ENCODE measurements at places on chromosomes 1 and 21.
A peak's percentile ranks its signal among the peaks of the same experiment; 100 is the strongest.

DNA sequence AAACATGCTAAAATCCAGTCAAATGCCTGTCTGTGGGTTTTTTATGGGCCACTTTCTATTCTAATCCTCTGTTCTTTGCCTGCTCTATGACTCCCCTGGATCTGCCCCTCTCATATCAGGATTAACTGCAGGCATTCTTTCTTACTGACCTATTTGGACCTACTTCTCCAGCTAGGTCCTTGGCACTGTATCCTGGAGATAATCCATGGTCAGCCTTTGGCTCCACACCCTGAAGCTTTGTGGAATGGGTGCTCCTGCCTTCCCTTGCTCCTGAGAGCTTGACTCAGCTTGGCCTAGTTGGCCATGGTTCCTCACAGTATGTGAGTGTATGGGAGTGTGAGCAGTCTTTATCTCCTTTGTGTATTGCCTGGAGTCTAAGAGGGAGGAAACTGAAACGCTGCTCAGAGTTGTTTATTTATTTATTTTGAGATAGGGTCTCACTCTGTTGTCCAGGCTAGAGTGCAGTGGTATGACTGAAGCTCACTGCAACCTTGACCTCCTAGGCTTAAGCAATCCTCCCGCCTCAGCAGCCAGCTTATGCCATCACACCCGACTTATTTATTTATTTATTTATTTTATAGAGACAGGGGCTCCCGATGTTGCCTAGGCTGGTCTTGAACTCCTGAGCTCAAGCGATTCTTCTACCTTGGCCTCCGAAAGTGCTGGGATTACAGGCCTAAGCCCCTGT lies 28.7 kb upstream of the CDC14A start:
- DNase-seq, result no peak

- DNase-seq, result no peak
Measured at GRCh38 chr1:20061866-20062265, 8.1 kb upstream of the PLA2G5 start.

GRCh38 chr1:20325407-20325843 lies 34.8 kb downstream of the VWA5B1 start:
- no peak for DNase-seq

DNA sequence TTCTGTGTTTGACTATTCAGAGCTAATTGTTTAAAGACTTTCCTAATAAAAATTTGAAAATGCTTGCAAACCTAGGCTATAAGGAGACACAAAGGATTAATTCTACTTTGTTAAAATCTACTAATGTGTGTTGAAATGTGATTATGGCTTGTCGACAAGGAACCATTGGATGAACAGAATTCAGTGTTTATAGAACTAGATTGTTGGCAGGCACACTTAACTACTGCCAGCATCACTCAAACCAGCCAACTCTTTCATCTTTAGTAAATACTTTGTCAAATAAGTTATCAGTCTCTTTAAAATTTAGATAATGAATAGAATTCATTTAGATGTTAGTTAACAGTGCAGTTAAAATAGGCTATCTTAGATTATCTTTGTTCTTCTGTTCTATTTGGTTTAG lies 27.6 kb downstream of the HS2ST1 start:
- no peak for DNase-seq

- DNase-seq, result peak; percentile 64
Measured at GRCh38 chr1:15525050-15526020, 1.3 kb upstream of the DNAJC16 start.

DNA sequence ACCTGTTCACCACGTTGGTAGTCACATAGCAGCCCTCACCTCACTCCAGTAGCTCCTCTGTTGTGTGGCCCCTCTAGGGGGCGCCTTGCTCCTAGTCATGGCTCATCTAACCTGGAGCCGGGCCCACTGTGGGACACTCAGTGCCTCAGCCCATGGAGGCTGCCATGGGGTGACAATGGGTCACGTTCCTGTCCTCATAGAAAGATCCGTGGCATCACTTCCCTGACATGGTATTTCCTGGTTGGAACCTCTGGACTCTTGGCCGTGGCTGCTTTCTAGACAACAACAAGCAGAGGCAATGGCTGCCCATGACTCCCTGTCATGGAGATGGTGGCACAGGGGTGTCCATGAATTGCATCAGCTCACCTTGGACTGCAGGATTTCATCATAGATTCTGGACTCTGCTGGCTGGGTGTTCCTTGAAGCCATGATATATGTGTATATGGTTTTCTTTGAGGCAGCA lies 27.5 kb upstream of the SLAMF6 start:
- DNase-seq, result no peak

DNA sequence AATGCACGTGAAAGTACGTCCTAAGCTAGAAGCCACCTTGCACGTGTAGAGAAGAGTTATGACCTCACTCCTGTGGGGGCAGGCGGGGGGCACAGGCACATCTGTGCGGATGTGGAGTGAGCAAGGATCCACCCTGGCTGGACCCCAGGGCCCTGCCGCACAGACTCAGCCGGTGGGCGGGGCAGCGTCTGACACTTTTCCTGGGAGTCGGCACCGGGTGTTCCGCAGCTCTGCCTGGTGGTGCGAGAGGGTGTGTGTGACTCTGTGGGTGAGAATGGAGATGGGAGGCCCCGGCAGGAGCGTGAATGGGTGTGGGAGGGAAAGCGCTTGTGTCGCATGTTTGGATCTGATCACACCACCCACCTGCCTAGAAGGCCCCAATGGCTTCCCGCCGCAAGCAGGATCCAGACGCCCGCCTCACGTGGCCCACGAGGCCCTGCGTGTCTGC lies 29.5 kb downstream of the RAP1GAP start:
- no peak for DNase-seq

DNA sequence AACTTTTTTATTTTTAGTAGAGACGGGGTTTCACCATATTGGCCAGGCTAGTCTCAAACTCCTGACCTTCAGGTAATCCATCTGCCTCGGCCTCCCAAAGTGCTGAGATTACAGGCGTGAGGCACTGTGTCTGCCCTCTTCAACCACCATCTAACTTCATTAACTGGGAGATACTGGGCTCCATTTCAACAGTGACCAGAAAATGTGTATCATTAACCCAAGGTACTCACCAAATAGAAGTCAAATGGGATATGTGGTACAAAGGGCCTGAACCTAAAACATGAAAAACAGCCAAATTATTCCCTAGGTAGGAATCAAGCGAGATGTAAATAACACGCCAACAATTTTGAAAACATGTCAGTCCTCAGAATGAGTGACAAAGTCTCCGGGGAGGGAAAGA lies 1.2 kb downstream of the ILF2 start:
- DNase-seq, result no peak

DNA sequence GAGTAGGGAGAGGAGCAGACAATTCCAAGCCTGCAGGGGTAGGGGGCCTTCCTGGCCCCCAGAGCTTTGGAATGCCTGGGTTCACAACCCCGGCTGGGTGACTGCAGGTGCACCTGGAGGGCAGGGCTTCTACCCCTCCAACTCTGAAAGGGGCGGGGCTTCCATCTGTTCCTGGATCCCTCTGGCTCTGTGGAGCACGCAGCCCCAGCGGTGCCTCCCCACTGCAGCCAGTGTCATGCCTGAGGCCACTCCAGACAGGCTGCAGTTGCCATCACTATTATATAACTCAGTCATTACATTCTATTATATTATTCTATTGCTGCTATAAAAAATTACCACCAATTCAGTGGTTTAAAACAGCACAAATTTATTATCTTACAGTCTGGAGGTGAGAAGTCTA lies 12.5 kb upstream of the FNBP1L start:
- DNase-seq, result no peak

GRCh38 chr1:3903141-3904005 lies 3.3 kb upstream of the C1orf174 start:
- DNase-seq, result no peak

DNA sequence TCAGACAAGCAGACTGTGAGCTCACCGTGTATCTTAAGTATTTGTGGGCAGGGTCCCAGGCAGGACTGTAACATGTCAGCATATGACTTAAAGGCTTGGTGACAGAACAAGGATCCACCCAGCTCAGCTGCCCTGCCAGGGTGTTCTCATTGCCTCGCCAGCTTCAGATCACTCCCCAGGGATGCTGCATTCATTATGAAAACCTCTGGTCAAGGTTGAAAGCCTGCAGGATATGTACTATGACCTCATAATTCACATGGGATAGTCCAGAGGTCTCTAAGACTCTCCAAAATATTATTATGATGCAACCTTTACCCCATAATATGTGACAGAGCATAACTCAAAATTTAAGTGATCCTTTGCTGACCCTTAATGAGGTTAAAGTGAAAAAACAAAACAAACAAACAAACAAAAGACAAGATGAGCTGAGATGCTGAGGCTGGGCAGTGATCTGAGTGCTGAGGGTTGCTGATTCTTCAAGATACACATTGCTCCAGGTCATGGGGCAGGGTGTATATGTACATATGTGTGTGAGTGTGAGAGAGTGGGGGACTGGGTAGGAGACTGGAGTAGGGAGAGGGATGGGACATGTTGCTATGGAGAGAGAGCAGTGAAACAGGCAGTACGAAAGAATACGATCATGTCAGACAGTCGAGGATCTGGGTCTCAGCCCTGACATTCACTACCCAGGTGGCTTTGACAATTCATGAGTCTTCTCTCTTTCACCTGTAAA lies 98.8 kb upstream of the DUSP10 start:
- no peak for DNase-seq

GRCh38 chr1:55064861-55065263 lies 25.5 kb downstream of the PCSK9 start:
- no peak for DNase-seq

GRCh38 chr1:4488018-4488417 lies 166.4 kb upstream of the AJAP1 start:
- no peak for DNase-seq

- peak; percentile 39 for DNase-seq
Measured at GRCh38 chr1:93845538-93846205, 33.3 kb downstream of the DNTTIP2 start.

DNA sequence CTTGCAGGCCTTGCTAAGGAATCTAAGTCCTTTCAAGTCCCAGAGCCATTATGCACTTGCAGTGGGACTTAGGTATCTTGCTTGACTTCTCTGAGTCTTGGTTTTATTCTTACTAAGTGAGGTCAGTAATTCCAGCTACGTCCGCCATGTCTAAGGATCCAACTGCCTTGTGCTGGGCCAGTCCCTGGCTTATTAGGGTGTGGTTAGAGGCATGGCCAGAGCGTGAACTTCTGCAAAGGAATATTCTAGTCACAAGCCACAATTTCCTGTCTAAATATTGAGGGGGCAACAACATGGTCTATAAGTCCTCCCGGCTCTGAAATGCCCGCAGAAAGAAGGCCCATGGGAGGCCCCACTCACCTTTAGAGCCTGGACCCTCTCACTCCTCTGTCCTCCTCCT lies 82.9 kb downstream of the TMEM53 start:
- DNase-seq, result no peak

DNA sequence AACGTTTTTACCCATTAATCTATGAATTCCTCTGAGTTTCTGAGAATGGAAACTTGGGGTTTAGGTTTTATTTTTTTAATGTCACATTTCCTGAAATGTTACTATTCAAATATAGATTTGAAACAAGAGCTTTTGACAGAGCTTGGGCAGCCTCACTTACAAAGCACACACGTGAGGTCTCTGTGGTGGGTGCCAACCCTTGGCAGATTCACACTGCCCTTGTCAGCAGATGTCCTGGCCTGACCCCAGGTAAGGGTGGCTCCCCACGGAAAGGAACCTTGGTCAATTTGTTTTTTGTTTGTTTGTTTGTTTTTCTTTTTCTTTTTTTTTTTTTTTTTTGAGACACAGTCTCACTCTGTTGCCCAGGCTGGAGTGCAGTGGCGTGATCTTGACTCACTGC lies 53.5 kb downstream of the FAAP20 start:
- DNase-seq, result no peak

DNA sequence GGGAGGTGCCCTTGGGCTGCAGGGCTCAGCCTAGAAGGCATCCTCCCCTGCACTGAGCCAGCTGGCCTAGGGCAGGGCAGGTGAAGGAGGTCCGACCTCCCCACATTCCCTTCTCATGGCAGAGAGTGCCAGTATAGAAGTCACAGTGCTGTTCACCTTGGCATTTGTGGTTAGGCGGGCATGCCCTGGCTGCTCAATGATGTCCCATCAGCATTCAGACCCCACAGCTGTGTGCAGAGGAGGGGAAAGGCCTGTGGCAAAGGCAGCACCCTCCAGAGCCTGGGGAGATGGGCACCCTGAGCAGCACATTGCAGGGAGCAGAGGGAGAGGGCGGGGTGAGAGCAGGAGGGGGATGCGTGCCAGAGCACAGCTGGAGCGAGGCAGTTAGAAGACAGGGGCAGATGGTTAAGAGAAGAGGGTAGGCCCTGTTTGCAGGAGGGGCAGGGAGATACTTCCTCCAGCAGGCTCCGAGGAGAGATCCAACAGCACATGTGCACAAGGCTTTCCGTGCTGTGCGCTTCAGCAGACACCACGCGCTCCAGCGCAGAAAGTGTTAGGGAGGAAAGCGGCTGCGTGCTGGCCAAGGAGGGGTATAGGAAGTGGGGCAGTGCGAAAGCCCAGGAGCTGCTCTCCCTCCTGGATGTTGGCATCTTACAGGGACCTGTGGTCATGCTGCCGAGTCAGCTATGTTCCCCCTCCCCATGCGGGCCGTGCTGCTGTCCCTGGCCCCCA lies 43.7 kb upstream of the COL6A1 start:
- DNase-seq, result no peak

GRCh38 chr1:13823936-13824335 lies 123.9 kb downstream of the PRDM2 start:
- DNase-seq, result no peak

GRCh38 chr1:183884526-183884925 lies 79.6 kb downstream of the RGL1 start:
- no peak for DNase-seq

DNA sequence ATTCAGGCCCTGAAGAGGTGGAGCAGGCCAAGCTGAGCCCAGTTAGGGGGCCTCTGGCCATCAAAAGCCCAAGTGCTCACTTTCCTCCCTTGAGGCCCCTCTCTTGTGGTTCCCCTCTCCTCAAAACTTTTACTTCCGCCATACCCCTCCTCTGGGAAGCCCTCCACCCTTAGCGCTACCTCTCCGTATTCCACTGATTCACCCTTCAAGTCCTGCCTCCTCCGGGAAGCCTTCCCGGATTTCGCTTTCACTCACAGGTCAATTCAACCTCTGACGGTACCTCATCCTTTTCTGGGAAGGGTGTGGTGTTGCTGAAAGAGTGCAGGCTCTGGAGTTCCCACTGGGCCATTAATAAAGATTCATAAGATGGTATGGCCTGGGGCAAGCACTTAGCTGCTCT lies 19.1 kb downstream of the SPOCD1 start:
- DNase-seq, result no peak

- peak; percentile 41 for DNase-seq
Measured at GRCh38 chr1:152458384-152459185, 44.5 kb upstream of the CRNN start.

- DNase-seq, result no peak
Measured at GRCh38 chr1:236204039-236204438, 61.7 kb downstream of the GPR137B start.

DNA sequence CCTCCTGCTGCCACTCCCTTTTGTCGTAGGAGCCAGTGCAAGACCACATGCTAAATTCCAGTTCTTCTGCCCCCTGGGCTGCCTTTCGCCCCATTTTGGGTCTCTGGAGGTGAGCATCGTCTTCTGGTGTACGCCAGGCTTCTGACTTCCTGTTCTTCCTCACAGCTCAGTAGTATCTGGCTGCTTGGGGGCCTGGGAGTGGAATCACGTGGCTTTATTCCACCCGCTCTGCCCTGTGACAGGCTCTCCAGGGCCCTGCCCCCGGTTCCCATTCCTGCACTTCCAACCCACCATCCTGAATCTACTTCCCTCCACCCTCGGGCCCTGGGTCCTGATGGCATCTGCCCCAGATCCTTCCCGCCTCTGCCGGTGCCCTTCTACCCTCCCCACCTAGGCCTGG lies 3.6 kb downstream of the NFASC start:
- no peak for DNase-seq

- DNase-seq, result no peak
Measured at GRCh38 chr1:40939320-40940059, 40.0 kb upstream of the CTPS1 start.
